Stimulated activated CD8-positive, alpha-beta memory T cell treated with anti-CD3 and anti-CD28 coated beads, Interleukin-4, amount 100 ng/mL, for 1 hour (primary cell): ENCODE measurements at places on chromosomes 12 and 14.

- DNase-seq = no peak
These were observed 15.7 kb downstream of the ADIPOR2 start for GRCh38 chr12:1706632-1706980.

GRCh38 chr12:98909746-98910145, 264.7 kb downstream of the APAF1 start:
- DNase-seq = no peak

DNA sequence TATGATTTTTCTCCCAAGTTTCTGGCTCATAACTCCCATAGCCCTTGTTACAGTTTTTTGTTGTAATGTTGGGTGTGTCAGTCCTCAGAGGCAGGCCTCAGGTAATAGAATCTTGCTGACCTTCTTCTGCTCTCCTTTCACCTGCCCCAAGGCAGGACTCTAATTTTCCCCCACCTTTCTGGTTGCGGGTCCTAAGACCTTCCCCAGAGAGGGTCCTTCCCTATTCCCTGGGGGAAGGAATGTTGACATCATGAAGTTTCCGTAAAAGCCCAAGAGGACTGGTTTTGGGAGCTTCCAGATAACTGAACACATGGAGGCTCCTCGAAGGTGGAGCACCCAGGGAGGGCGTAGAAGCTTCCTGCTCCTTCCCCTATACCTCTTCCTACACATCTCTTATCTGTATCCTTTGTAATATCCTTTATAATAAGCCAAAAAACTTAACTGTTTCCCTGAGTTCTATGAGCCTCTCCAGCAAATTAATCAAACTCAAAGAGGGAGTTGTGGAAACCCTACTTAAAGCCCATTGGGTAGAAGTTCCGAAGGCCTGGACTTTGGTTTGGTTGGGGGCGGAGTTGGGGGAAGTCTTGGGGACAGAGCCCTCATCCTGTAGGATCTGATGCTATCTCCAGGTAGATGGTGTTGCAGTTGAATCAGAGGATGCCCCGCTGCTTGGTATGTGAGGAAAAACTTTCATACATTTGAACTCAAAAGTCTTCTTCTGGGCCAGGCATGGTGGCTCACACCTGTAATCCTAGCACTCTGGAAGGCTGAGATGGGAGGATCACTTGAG, 9.0 kb upstream of the TMED10 start:
- DNase-seq = no peak

GRCh38 chr12:68327896-68328295, 4.3 kb downstream of the MDM1 start:
- DNase-seq = no peak

DNA sequence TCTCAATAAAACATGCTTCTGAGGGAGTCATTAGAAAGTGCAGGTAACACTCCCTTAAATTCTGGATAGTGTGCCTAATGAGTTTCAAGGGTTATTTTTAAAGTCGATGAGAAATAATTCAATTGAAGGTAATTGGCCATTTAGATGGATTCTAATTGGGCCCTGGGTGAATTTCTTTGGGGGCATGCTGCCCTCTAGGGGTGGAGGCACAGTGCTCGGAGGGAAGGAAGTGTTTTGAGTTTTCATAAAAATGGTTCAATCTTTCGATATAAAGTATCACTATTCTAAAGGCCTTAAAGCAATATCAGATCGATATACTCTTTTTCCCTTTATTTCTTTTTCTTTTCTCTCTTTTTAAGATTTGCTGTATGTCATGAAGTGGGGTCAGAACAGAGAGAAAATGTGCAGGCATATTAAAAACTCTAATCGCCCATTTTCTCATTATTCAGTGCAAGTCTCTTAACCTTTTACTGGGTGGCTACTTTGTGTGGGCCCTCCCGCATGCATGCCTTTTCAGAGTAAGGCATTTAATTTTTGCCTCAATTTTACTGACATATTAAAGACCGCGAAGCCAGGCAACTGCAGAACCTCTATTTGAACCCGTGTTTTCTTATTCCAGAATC, 25.5 kb downstream of the NKX2-8 start:
- no peak for DNase-seq

DNA sequence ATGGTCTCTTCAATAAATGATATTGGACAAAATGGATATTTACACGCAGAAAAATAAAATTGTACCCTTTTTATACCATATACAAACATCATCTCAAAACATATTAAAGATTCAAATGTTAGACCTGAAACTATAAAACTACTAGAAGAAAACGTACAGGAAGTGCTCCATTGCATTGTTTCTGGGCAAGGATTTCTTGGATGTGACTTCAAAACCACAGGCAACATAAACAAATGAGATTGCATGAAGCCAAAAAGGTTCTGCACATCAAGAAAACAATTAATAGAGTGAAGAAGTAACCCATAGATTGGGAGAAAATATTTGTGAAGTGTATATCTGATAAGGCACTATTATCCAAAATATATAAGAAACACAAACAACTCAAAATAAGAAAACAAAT, 812.4 kb downstream of the NRXN3 start:
- no peak for DNase-seq

GRCh38 chr12:20127413-20127812, 240.9 kb upstream of the PDE3A start:
- DNase-seq = no peak

DNA sequence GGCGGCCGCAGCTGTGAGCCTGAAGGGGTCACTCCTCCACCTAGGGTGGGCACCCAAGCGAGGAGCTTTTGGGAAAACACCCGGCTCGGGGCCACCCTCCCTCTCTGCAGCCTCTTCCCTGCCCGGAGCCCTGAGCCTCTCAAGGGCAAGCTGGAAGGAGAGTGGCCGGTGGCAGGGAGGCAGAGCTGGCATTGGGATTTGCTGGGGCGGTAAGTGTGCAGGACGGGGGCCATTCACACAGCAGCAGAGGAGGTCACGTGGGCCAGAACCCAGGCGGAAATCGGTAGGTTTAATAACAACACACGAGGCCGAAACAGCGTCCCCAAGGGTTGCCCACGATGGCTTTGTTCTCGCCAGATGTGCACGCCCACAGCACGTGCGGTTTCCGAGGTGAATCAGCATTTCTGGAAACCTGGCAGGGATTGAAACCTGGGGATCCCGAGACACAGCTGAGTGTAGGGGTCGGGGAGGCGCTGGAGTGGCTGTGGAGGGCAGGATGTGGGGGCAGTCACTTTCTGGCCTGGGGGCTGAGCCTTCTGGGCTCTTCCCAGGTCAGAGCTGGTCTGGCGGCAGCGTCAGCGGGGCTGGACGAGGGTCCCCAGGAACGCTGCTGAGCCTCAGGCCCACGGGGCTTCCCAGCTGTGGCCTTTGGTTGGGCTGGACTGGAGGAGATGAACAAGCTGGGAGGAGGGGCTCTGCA, 23.5 kb downstream of the NOC4L start:
- DNase-seq = no peak

- no peak for DNase-seq
These were observed 948.8 kb downstream of the TRHDE start for GRCh38 chr12:73220951-73221350.

DNA sequence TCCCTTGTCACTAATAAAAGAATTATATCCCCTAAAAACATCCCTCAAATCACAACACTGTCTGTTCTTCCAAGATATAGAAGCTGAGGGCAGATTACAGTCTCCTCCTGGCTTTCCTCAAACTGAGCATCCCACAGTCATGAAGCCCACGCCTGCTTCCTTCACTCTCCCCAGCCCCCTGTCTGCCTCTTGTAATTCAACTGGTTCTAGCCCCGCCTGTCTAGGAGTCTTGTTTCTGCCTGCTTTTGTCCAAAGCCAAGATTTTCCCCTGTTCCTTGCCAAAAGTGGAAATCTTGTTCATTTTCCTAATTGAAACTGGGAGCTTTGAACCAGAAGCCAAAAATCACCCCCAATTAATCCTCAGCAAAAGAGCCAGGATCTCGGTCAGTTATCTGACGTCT, 35.9 kb upstream of the PWP1 start:
- DNase-seq = no peak

- no peak for DNase-seq
These were observed 450 bp downstream of the SINHCAF start for GRCh38 chr12:31325524-31325875.

- DNase-seq = no peak
These were observed 374.9 kb downstream of the GXYLT1 start for GRCh38 chr12:41769810-41770209.

DNA sequence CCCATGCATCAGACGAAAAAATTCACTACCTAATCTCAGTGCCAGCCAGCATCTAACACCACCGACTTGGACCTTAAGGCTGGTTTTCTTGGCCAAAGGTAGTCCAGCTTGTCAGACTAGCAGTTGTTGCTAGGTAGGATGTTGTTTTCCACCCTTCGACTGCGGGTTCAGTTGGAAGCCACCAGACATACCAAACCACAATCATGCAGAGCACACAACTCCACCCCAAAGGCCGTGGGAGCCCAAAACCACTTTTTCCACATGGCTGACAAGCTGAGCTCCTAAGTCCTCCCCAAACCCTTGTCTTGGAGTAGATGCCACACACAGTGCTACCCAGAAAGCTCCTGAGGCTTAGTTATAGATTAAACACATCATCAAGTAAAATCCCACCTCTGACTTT, 46.8 kb downstream of the LRIG3 start:
- DNase-seq = no peak

DNA sequence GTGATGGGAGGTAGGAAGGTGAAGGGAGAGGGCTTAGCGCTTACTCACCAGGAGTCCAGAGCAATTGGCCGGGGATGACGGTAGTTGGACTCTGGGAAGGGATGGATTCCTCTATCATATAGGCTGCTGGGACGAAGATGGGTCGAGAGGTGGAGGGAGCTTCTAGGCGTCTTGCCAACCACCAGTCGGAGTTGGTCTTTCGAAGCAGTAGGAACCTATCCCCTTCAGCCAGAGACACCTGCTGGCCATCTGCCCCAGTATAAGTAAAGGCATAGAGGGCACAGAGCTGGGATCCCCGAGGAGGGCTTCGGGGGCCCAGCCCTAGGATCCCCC, 657 bp downstream of the ARHGAP9 start:
- DNase-seq = no peak

DNA sequence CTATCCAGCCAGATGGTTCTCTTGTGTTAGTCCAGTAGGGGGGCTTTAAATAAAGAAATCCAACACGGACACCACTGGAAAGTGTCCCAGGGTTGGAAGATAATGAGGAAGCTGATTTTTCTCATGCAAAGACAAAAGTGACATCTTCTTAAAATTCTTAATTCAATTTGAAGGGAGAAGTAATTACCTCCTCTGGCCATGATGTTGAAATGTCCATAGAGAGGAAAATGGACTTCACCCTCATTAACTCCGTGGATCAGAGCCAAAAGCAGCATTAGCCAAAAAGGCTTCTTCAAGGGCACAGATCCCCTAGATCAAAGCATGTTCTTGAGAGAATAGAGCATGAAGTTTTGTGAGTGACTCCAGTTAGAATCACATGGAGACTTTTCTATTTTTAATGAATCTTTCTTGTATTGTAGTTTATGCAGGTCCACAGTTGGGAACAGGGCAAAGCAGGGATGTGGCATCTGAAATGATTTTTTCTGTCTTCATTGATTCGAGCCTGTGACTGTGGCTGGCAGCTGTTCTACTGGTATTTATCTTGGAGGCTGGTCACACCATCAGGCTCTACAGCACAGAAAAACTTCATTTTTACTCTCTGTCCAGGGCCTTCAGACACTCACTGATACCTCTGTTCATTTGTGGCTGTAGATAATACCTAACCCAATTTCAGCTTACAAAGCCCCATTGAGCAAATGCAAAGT, 1002.5 kb downstream of the AACS start:
- no peak for DNase-seq

DNA sequence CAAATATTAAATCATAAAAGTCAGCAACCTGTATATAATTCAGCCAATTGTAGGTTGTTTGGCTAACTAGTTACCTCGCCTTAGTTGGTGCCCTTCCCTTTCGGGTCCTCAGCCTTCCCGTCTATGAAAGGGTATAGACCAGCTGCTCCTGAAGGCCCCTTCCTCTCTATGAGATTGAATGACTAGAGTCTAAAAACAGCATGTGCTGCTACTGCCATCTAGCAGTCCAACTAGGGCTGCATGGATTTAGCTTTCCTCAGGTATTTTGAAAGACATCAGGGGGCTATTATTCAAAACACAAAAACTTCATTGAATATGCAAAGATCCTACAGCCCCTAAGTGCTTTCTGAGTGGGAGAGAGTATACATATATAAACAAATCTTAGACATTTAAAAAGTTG, 37.0 kb upstream of the TMEM263 start:
- no peak for DNase-seq

GRCh38 chr14:37047996-37048395, 124.4 kb downstream of the SLC25A21 start:
- DNase-seq = no peak

- no peak for DNase-seq
These were observed 41.9 kb downstream of the PSMA6 start for GRCh38 chr14:35333797-35334743.

GRCh38 chr12:13941258-13942249, 39.8 kb downstream of the GRIN2B start:
- no peak for DNase-seq

DNA sequence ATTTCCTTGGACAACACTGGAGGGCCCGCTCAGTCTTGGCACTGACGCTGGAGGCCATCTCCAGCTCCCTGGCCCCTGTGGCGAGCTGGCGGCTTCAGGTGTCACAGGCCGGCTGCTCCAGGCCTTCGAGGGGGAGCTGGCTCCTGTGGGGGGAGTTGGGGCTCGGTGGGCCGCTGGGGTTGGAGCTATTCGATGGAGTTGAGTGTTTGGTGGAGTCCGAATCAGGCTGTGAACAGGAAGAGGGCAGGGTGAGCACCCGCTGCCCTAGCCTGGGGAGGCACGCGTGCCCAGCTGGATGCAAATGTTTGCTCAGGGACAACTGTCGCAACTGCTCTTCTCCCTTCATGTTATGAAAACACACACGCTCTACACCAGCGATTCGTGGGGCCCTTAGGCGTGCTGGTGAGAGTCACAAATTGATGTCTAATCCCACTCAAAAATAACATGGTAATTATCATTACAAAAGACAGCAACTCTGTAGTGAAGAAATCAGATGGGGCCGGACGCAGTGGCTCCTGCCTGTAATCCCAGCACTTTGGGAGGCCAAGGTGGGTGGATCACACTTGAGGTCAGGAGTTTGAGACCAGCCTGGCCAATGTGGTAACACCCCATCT, 11.3 kb downstream of the AMN start:
- no peak for DNase-seq

DNA sequence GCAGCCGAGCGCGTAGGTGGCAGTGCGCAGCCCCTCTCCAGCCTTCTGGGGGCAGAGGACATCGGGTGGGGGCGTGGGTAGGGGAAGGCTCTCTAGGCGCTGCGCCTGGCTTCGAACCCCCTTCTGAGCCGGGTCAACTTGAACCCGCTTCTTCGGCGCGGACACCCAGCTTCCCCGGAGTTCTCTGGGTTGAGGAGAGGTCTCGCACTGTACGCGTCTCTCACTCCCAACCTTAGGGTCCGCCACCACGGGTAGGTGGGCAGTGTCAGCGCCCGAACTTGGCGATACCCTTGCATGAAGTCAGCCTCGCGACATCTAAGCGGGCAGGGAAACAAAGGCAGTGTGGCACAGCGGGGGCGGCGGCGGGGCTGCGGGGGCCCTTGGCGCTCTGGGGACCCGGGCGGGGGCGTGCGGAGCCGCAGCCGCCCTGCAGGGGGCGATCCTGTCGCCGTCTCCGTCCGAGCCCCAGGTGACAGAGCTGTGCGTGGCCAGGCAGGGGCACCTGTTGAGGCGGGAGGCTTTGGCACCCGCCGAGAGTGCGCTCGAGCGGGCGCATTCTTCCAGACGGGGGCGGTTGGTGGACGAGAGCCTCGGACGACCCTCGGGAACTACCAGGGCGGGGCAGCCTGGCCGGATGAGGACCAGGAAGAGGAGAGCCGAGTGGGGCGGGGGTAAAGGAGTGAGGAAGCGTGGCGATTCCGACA, 1.1 kb downstream of the GALNT16 start:
- no peak for DNase-seq
